ENCODE measurements at places on chromosomes 5 and 9.

GRCh38 chr9:123999661-124000060, 11.9 kb upstream of the LHX2 start:
- no peak for DNase-seq

DNA sequence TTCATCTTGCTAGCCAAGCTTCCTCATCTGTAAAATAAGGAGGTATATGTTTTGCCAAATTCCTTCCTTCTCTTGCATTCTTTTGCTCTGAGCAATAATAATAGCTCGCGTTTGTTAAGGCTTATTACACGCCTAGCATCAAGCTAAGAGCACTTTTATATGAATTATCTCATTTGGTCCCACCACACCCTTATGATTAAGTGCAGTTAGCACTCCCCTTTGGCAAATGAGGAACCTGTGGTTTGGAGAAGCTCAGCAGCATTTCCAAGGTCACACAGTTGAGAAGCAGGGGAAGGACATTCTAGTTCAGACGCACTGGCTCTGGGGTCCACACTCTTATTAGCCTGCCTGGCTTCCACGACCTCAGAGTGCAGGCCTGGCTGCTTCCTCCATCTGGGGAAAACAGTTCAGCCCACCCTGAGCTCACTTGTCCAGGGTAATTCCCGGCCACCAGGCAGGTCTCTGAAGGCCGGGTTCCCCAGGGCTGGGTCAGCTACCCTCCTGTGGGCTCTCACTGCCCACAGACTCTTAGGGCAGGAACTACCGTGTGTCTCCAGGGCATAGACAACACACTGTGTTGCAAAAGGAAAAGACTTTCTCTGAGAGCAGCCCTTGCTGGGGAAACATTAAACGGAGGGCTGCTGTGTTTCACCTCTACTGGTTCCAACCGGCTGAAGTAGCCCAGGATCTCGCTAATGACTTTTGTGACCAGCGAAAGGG, 9.9 kb upstream of the FBP1 start:
- no peak for DNase-seq

- DNase-seq: no peak
Observed at GRCh38 chr5:164876793-164877192, 1371.4 kb downstream of the MAT2B start.

- no peak for DNase-seq
Observed at GRCh38 chr9:84239343-84239742, 101.2 kb downstream of the SLC28A3 start.

GRCh38 chr5:2181149-2181548, 298.4 kb upstream of the IRX4 start:
- no peak for DNase-seq

DNA sequence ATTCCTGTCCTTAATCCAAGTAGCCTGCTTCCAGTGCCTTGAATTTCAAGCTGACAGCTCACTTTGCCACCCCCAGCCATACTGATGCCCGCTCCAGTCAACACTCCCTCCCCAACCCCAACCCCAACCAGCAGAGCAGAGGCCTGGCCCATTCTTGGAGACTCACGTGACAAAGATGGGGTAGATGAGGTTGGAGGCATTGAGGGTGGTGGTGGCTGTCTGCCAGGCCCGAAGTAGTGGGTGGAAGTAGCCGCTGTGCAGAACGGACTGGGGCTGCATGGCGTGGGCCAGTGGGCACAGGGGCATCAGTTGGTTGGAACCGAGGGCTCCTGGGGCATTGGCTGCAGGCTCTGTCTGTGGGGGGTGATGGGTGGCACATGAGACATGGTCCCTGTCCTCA, 7.8 kb downstream of the ALAD start:
- DNase-seq: no peak

DNA sequence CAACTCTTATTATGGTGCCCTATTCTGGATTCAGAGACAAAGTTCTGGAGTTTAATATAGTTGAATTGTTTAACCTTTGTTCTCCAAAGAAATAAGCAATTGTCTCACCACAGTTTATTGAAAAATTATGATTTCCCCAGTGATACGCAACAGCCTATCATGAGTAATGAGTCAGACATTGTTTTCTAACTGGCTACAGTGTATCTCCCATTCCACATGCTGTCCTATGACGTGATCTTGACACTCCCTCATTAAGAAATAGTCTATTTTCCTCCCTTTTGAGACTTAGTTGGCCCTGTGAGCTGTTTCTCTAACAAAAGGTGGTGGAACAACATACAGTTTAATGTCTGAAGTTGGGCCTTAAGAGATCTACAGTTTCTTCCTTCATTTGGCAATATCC, 1290.6 kb upstream of the CDH6 start:
- DNase-seq: no peak
